ENCODE measurements at places on chromosomes 7 and 10.

- no peak for DNase-seq
Measured at GRCh38 chr7:102933763-102934162, 21.0 kb downstream of the LRRC17 start.

DNA sequence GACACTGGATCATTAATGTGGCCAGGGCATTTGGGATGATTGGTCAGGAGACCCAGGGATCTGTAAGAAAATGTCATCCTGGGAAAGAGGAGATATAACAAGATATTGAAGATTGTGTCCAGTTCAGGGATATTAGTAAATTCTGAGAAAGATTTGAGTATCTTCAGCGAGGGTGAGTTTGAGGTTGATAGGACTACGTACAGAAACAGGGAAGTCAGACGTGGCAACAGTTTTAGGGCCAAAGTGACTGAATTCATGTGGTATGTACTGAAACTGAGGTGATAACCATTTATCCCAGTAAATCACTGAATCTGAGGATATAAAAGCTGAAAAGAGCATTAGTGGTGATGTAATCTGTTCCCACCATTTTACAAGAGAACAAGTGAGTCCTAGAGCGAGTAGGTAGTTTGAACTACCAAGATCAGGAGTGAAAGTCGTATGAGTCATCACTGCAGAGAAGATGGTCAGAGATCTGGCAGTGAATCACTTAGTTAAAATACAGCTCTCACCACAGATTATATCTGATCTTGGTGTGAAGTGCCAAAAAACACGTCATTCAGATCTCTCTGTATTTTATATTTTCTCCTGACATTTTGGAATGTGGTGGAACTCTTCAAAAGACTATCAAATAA, 220.5 kb downstream of the CDK14 start:
- no peak for DNase-seq

DNA sequence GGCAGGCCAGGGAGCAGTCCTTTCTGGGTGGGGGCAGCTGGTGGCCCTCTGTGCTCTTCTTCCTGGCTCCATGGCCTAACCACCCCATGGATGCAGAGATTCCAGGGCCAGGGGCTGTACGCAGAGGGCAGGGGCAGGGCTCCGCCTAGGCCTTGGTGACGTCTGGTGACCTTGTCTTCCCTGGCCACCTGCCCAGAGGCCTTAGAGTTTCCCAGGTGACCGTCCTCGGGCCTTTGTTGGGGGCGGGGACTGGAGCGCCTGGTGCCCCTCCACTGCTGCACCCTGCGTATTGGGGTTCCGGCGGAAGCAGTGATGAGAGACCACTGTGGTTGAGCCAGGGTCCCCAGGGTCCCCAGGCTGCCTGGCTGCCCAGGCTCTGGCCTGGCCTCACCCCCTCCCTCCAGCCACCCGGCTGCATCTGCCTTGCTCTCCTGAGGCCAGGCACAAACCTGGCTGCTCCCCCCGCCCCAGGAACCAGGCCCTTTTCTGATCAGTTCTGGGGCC, 10.3 kb downstream of the PWWP2B start:
- no peak for DNase-seq

GRCh38 chr7:146411975-146412374, 295.4 kb downstream of the CNTNAP2 start:
- DNase-seq: no peak

GRCh38 chr7:120334475-120334874, 61.5 kb downstream of the KCND2 start:
- DNase-seq: no peak

DNA sequence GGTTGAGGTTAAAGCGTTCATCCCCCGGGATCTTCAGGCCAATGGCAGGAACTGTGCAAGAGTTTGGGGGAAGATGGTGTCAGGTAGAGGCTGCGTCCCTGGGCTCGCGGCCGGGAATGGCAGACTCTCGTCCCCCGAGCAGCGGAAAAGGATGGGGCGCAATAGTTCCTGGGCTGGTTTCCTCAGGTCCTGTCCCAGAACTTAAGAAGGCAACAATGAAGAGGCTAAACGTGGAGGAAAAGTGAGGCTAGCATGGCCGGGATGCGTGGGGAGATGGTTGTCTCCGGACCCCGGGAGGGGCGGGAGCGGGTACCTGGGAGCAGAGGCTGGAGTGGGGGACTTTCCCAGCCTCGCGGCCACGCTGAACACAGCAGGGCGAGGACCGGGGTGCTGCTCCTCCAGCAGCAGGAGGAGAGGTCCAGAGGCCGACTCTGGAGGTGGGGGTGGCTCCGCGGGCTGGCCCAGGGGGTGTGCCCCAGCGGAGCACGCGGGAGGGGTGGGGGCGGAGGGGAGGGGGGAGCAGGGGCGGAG, 882 bp downstream of the IRF5 start:
- DNase-seq: no peak

- no peak for DNase-seq
Measured at GRCh38 chr10:132397671-132398565, 918 bp downstream of the PWWP2B start.

GRCh38 chr7:84923348-84923747, 263.5 kb downstream of the SEMA3D start:
- no peak for DNase-seq

DNA sequence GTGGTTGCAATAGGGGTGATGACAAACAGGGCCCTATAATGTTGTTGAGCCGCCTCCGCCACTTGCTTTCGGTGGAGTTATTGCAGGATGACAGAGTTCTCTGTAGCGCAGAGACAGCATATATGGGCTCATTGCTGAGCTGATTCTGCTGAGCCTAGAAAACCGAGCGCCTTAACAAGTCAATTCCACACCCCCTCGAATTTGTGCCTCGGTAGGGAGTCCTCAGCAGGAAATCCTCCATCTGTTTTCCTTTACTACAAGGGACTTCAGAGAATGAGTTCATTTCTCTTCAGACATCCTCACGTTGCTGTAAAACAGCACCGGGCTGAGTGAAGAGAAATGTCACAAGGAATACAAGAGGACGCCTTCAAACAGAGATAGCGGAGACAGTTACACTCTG, 90.7 kb upstream of the KIAA1217 start:
- DNase-seq: no peak

DNA sequence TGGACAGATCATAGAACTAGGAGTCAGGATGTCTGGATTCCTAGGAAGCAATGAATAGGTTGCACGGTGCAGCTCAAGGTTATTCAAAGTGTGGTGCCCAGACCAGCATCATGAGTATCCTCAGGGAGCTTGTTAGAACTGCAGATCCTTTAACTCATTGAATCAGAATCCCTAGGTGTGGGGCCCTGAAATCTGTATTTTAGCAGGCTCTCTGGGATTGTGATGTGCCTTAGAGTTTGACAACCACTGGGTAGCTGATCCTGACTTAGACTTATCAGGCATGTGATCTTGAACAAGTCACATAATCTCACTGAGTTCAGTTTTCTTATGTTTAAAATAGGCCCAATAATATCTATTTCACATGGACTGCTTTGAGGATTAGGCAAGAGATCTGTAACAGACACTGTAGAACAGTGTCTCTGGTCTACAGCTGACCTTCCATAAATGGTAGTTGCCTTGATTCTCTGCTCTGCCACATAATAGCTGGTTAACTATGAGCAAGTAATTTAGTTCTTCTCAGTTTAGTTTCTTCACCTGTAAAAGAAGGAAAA, 46.4 kb upstream of the ATRNL1 start:
- no peak for DNase-seq

DNA sequence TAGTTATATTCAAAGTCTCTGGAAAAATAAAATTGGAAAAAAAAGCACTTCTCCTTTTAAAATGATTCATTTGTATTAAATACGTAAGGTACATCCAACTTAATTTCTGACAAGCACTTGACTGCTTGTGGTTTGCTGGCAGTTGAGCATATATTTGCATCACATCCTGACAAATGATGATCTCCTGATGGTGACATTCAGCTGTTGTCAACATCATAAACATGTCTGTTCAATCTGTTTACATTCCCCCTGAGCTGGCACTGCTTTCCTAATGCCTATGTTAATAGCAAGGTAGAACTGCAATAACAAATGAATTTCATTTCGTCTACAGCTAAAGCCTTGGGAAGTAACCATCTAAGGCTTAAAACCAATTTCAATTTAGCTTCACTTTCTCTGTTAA, 24.4 kb downstream of the TSPAN12 start:
- no peak for DNase-seq

DNA sequence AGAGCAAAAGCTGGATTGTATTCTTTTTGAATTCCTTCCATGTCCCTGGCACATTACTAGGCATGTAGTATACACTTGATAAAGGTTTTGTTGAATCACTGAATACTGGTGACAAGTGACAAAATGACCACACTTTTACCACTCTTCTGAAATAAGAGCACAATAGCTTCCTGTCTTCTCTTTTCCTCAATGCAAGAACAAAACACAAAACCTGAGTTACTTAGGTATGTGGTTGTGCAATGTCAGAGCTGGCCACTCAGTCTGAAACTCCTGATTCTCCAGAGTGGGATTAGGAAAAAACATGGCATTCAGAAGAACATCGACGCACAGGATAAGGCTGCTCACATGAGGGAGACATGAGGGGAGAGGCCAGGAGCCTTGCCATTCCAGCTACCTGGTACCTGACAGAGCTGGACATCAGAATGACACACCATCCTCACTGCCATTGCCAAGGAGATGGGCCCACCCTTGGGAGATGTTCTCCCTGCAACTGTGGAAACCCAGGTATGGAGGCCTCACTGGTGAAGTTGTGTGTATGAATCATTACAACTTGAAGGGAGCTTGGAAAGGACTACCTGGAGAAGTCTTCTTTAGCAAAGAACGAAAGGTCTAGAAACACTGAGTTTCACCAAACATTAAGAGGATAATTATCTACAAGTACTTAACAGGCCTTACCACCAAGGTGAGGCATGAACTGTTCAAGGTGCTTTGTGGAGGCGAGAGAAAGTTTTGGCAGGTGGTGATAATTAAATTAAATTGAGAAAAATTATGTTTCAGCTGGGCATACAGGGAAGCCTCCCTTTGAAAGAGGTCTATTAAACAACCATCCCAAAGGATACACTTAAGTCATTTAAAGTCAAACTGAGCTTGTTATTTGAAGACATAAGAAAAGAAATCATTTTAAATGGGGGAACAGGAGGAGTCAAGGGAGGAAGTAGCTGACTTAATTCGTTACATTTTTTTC, 246.5 kb upstream of the AOAH start:
- no peak for DNase-seq

DNA sequence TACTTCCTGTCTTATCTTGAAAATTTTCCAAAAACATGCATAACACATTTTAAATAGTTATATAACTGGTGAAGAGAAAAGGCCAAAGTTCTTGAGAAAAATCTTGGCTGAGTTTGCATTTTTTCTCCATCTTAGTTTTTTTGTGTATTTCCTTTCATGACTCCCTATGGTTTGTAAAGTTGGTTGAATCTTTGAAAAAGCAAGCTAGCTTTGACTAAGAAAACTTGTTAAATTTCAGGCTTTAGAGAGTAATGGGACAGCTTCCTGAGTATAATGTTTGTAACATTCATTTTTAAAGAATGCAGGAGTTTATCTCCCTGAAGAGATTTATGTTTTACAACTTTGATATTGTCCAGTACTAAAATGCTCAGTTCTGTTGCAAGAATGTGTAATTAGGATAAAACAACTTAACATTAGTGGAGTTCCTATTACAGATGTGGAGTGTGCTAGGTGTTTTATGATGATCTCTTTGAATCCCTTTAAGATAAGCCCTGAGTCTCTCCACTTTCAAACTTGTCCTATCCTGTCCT, 11.1 kb upstream of the HERPUD2 start:
- DNase-seq: no peak

DNA sequence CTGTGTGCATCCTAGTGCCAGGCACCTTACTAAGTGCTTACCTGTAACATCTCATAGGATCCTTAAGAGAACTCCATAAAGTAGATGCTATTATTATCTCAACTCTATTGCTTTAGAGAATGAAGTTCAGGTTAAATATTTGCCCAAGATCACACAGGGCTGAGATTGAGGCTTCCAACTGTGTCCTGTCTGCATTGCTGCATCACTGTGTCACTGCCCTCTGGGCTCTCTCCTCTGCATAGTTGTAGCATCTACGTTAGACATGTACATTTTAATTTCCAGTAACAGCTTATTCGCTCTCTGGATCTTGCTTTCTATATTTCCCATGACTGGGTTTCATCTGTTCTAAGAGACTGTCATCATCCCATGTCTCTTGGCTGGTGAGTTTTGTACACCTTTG, 63.6 kb upstream of the FZD8 start:
- no peak for DNase-seq

GRCh38 chr10:122537545-122537944, 23.0 kb upstream of the DMBT1 start:
- DNase-seq: no peak

- DNase-seq: no peak
Measured at GRCh38 chr7:106565428-106565827, 95.5 kb downstream of the CCDC71L start.

DNA sequence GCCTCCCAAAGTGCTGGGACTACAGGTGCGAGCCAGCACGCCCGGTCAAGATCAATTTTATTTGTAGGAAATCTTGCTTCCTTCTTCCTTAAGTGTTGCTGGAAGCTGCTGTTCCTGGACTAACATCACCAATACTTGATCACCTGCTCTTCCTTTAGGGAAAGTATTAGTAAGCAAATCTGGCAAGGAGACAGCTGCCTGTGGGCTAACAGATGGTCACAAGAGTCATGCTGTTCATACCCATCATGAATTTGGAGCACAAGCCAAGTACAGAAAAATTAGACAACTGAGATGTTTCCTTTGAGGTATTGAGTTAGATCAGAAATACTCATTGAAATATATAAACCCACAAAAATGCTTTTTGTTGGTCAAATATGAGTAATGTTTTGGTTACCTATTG, 27.9 kb downstream of the BAIAP2L1 start:
- no peak for DNase-seq

DNA sequence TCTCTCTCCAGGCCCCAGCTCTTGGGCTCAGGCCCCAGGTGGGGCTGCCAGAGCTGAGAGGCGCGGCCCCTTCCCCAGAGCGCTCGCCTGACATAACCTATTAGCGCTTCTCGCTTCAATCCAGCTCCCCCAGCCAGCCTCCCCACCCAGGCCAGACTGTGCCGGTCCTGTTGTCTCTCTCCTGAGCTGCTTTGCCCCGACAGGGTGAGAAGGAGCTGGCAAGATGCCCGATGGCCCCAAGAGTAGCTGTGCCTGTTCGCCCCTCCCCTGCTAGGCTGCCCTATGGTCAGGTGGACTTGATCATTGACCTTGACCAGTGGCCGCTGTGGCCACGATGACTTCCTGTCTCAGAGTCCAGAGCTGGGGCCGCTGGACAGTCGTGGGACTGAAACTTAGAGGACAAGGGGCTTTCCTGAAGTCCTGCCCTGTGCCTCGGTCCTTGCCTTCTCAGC, 9.1 kb downstream of the TMEM270 start:
- no peak for DNase-seq
